T-helper 17 cell (primary cell): ENCODE measurements at places on chromosomes 12 and 14. TPM values are rescaled to one million over a fixed set of nuclear protein-coding genes. Genes with fewer than 3 reads are reported as not detected.

GRCh38 chr12:4852308-4852707 lies 57.4 kb upstream of the KCNA1 start:
- DNase-seq, result no peak
- no peaks in the 10 kb centered on the region for H3K27me3 ChIP-seq
- H3K27ac ChIP-seq, result no peak overlapping the region
- peaks cover 4% of the 10 kb centered on the region for H3K4me1 ChIP-seq
- H3K4me3 ChIP-seq, result no peak overlapping the region

GRCh38 chr14:61350427-61351270 lies 29.3 kb downstream of the PRKCH start:
- DNase-seq, result no peak
- H3K27ac ChIP-seq, result peak overlapping the region; percentile 100
- no peaks in the 10 kb centered on the region for H3K27me3 ChIP-seq
- peaks cover 81% of the 10 kb centered on the region for H3K4me1 ChIP-seq
- H3K4me3 ChIP-seq, result peak overlapping the region; percentile 82
- H3K36me3 ChIP-seq, result peaks cover under 1% of the 10 kb centered on the region

GRCh38 chr14:84064316-84065125 lies 1465.4 kb upstream of the FLRT2 start:
- H3K27me3 ChIP-seq, result no peaks in the 10 kb centered on the region
- H3K36me3 ChIP-seq, result no peaks in the 10 kb centered on the region
- no peak overlapping the region for H3K27ac ChIP-seq
- DNase-seq, result no peak
- no peaks in the 10 kb centered on the region for H3K4me1 ChIP-seq

- DNase-seq, result no peak
- H3K27ac ChIP-seq, result peak overlapping the region; percentile 37
- H3K36me3 ChIP-seq, result peaks cover 3% of the 10 kb centered on the region
- peaks cover 35% of the 10 kb centered on the region for H3K4me1 ChIP-seq
These were observed 52.8 kb downstream of the ATP2B1 start for GRCh38 chr12:89655841-89656240.

Gene MYH6
- not detected for total RNA-seq

DNA sequence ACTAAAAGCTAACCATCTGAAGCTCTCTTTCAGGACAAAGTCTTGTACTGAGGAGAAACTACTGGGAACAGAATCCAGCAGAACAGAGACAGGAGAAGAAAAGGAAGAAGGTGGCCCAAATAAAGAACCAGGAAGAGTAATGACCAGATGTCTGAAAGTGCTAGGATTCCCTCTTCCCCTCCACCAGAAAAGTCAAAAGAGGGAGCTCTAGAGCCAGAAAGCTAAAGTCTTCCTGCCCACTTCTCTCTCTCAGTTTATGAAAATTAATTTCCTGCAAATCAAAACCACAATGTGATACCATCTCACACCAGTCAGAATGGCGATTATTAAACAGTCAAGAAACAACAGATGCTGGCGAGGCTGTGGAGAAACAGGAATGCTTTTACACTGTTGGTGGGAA lies 47.2 kb downstream of the SPPL3 start:
- peak overlapping the region; percentile 36 for H3K4me3 ChIP-seq
- peak overlapping the region; percentile 6 for H3K27ac ChIP-seq
- H3K36me3 ChIP-seq, result peaks cover 6% of the 10 kb centered on the region

DNA sequence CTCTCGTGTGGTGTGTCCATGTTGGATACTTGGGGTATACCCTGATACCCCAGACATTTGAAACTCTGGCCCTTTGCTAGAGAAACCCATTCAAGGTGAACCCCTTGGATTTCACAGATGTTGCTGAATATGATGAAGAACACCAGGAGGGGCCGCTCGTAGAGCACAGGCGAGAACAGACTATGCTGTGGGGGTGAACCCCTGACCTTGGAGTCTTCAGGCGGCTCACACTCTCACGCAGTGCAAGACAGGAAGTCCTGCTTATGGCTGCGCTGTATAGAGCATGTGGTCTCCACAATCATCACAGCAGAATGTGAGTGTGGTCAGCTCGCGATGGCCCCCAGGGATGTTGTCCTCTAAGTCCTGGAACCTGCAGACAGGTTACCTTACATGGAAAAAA lies 60.4 kb downstream of the SLC15A4 start:
- H3K27me3 ChIP-seq, result peaks cover 45% of the 10 kb centered on the region
- H3K36me3 ChIP-seq, result peaks cover 3% of the 10 kb centered on the region
- peaks cover 2% of the 10 kb centered on the region for H3K4me1 ChIP-seq
- H3K27ac ChIP-seq, result no peak overlapping the region
- no peak for DNase-seq

- peaks cover 46% of the 10 kb centered on the region for H3K4me1 ChIP-seq
- peak overlapping the region; percentile 93 for H3K27ac ChIP-seq
- peak overlapping the region; percentile 94 for H3K4me3 ChIP-seq
- H3K27me3 ChIP-seq, result no peaks in the 10 kb centered on the region
- no peak for DNase-seq
These were observed 2.0 kb downstream of the ATN1 start for GRCh38 chr12:6929466-6930452.

DNA sequence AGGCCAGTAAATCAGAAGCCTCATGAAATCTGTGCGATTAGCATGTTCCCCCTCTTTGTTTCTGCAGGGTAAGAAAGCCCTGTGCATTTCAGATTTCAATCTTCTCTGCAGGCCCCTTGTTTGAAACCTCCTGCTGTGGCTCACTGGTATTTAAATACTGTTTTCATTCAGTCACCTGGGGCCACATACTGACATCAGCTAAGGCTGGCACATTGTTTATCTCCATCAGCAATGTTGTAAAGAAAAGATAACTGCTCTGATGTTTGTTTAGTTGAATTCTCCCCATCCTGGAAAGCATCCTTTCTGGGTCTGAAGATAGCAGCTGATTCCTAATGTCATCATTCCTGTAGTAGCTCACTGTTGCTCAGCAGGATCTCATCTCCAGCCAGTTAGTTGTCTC lies 554.9 kb downstream of the NRXN3 start:
- peaks cover 8% of the 10 kb centered on the region for H3K27me3 ChIP-seq
- H3K4me3 ChIP-seq, result no peak overlapping the region
- no peaks in the 10 kb centered on the region for H3K36me3 ChIP-seq
- no peaks in the 10 kb centered on the region for H3K4me1 ChIP-seq
- no peak for DNase-seq
- H3K27ac ChIP-seq, result no peak overlapping the region

- no peak overlapping the region for H3K27ac ChIP-seq
- no peaks in the 10 kb centered on the region for H3K4me1 ChIP-seq
- no peak overlapping the region for H3K4me3 ChIP-seq
- no peaks in the 10 kb centered on the region for H3K36me3 ChIP-seq
These were observed 16.5 kb upstream of the FZD10 start for GRCh38 chr12:130145731-130146130.

DNA sequence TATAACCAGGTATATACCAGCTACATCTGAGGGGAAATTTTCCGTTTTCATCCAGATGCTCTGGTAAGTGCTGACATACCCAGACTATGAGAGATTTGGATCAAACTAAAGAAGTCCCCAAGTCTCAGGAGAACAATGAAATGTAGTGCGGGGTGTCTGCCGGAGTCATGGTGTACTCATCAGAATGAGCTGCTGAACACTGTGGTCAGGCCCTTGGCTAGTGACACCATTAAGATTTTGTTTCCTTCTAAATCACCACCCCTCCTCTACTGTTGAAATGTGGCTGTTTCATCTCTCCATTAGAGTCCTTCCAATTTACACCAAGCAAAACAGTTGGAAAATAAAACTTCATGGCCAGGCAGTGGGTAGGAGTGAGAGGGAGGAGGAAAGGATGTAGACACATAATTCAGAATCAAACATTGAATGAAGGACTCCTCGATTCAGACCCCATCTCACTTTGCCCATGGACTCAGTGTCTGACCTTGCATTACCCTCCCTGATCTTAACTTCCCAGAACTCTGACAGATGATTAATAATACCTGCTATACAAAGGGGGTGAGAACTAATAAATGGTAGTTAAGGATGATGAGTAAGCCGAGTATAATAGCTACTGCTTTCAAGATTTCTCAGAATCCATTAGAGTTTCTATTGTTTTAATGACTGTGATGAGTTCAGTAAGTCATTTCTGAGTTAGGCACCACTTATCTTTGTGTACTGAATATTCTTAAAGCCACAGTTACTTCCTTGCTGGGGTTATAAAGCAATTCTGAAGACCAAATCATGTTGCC lies 127.4 kb downstream of the CRADD start:
- no peak overlapping the region for H3K4me3 ChIP-seq
- H3K27me3 ChIP-seq, result no peaks in the 10 kb centered on the region
- no peak overlapping the region for H3K27ac ChIP-seq
- no peaks in the 10 kb centered on the region for H3K36me3 ChIP-seq
- DNase-seq, result no peak

DNA sequence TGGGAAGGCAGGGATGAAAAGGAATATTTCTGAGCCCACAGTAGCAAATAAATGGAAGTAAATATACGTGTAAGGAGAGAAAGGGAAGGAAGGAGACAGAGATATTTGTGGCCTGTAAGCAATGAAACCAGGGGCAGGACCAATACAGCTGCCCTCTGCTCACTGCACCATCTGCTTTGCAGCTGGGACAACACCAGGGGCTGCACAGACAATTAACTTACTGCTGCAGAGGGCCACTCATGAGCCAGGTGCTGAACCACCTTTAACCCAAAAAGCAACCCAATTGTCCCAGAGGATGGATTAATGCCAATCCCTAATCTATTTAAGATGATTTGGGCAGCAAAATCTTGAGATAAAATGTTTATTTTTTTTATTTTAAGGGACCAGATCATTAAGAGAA lies 30.6 kb upstream of the TMX1 start:
- no peaks in the 10 kb centered on the region for H3K4me1 ChIP-seq
- H3K36me3 ChIP-seq, result no peaks in the 10 kb centered on the region
- H3K27ac ChIP-seq, result no peak overlapping the region
- no peak overlapping the region for H3K4me3 ChIP-seq
- H3K27me3 ChIP-seq, result peaks cover 40% of the 10 kb centered on the region
- DNase-seq, result no peak

Gene CYP27B1
- total RNA-seq, result 1.7 TPM

Gene COX8C
- total RNA-seq, result not detected

- no peaks in the 10 kb centered on the region for H3K27me3 ChIP-seq
- peaks cover 2% of the 10 kb centered on the region for H3K36me3 ChIP-seq
- H3K27ac ChIP-seq, result no peak overlapping the region
- no peaks in the 10 kb centered on the region for H3K4me1 ChIP-seq
- no peak overlapping the region for H3K4me3 ChIP-seq
- DNase-seq, result no peak
These were observed 34.2 kb downstream of the DHX37 start for GRCh38 chr12:124954771-124955170.

Gene RNU6-8
- not detected for total RNA-seq

Gene OR6C2
- total RNA-seq, result not detected
